IPS DF 6.9 (cell line): ENCODE measurements at places on chromosomes 6 and 20.

DNA sequence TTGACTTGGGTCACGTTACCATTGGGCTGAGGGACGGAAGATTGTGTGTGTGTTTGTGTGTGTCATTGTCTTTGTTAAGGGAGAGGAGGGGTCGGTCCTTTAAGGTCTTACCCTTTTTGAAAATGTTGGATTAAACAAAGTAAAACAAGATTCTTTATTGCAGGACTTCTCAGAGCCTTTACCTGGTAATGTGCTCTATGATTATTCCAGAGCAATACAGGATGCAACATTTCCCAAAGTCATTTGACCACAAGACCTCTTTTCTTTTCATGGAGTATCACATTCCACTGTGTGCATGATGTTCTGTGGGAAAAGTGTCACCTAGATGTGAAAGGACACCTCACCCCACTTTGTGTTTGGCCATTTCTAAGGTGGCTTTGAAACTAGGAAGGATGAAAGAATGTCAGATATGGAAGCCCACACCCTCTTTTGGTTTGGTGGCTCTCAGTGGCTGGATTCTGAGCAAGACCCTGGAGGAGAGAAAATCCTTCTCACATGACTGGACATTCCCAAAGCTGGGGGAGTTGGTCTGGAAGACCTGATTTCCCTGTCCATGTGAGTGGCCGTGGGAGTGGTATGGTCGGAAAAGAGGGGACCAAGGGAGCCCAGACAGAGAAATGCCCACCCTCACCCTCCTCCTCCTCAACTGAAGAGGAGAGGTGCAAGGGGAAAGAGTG lies 18.2 kb upstream of the ZNF831 start:
- no peaks in the 10 kb centered on the region for H3K27me3 ChIP-seq
- H3K4me1 ChIP-seq = no peaks in the 10 kb centered on the region
- no peak overlapping the region for H3K4me3 ChIP-seq
- H3K27ac ChIP-seq = no peak overlapping the region

GRCh38 chr6:99603421-99604165 lies 3.0 kb upstream of the PRDM13 start:
- peaks cover 4% of the 10 kb centered on the region; the same call in 1 of the 2 replicates for H3K4me1 ChIP-seq
- peak overlapping the region; percentile 14; the same call in 1 of the 2 replicates for H3K4me3 ChIP-seq
- H3K36me3 ChIP-seq = no peaks in the 10 kb centered on the region
- peaks cover 88% of the 10 kb centered on the region for H3K27me3 ChIP-seq
- no peak for DNase-seq

GRCh38 chr6:227812-228338 lies 64.4 kb upstream of the DUSP22 start:
- no peaks in the 10 kb centered on the region for H3K36me3 ChIP-seq
- H3K4me1 ChIP-seq = no peaks in the 10 kb centered on the region
- DNase-seq = no peak
- H3K27ac ChIP-seq = no peak overlapping the region
- no peak overlapping the region for H3K4me3 ChIP-seq

DNA sequence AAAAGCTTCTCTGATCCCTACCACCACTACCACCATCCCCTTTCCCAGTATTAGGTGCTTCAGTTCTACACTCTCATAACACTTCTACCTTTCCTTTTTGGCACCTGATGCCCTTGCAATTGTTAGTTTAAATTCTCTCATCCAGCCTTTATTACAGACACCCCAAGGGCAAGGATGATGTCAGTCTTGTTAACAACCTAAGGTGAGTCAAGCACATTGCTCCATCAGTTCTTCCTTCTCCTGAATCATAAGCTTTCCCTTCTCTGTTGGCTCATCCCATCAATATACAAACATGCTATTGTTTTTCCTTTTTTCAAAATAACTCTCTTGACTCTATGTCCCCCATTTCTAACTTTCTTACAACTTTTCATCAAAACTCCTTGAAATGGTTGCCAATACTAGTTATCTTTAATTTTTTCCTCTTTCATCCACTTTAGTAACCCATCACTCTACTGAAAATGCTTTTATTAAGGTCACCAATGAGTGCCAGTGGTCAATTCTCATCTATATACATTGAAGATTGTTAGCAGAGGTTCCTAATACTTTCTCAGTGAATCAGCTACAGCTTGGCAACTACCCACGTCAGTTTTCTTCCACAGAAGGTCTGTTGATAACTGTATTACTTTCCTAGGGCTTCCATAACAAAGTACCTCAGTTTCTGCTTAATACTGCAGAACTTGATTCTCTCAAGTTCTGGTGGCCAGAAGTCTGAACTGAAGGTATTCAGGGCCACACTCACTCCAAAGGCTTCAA lies 97.1 kb upstream of the FLRT3 start:
- DNase-seq = no peak
- H3K4me3 ChIP-seq = no peak overlapping the region
- no peaks in the 10 kb centered on the region; the same call in 1 of the 2 replicates for H3K4me1 ChIP-seq
- H3K36me3 ChIP-seq = no peaks in the 10 kb centered on the region
- no peaks in the 10 kb centered on the region for H3K27me3 ChIP-seq

GRCh38 chr6:3209114-3210023 lies 18.1 kb downstream of the TUBB2B start:
- no peaks in the 10 kb centered on the region for H3K27me3 ChIP-seq
- H3K4me1 ChIP-seq = peaks cover 3% of the 10 kb centered on the region; the same call in 1 of the 2 replicates
- no peak overlapping the region for H3K27ac ChIP-seq
- no peaks in the 10 kb centered on the region for H3K36me3 ChIP-seq
- no peak overlapping the region for H3K4me3 ChIP-seq

- no peak overlapping the region for H3K27ac ChIP-seq
- H3K27me3 ChIP-seq = no peaks in the 10 kb centered on the region
- DNase-seq = no peak
Observed at GRCh38 chr6:36596356-36596755, 2.2 kb downstream of the SRSF3 start.

- DNase-seq = no peak
- H3K4me3 ChIP-seq = no peak overlapping the region
- no peaks in the 10 kb centered on the region for H3K36me3 ChIP-seq
- no peaks in the 10 kb centered on the region for H3K27me3 ChIP-seq
Observed at GRCh38 chr20:38125157-38126056, 39.7 kb downstream of the TGM2 start.

- no peaks in the 10 kb centered on the region for H3K36me3 ChIP-seq
- no peak for DNase-seq
Observed at GRCh38 chr6:113457751-113458150, 399.4 kb upstream of the MARCKS start.

DNA sequence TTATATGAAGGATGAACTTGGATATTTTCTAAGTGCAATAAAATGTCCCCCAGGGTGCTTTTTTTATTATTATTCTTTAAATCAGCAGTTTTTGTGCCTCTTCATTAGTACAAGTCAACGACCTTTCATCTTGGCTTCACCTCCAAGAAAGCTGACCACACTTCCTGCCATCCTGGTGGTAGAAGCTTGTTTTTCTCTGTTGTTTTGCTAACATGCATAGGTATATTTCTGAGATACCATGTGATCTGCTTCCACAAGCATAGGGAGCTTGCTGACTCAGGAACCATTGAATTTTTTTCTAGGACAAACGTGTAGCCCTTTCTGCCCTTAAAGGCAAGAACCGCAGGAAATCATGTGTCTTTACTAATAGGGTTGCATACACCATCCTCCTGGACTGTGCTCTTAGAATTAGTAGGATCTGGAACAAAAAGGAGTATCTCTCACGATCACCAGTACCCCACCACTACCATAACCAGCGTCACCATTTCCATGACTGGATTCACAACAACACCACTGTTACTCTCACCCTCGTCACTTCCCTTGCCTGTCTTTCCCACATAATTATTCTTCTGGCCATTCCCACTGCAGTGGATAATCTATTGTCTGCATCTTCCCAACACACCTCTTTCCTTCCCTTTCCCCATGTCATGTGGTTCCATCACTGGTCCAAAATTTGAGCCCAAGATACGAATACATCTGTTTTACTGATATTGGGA lies 207.1 kb downstream of the MAFB start:
- H3K27ac ChIP-seq = no peak overlapping the region
- no peaks in the 10 kb centered on the region for H3K36me3 ChIP-seq
- H3K4me3 ChIP-seq = no peak overlapping the region
- no peaks in the 10 kb centered on the region for H3K4me1 ChIP-seq
- H3K27me3 ChIP-seq = no peaks in the 10 kb centered on the region
- no peak for DNase-seq

- no peak for DNase-seq
- no peak overlapping the region for H3K27ac ChIP-seq
- H3K36me3 ChIP-seq = no peaks in the 10 kb centered on the region
- H3K4me1 ChIP-seq = no peaks in the 10 kb centered on the region
Observed at GRCh38 chr6:52650941-52651340, 20.0 kb upstream of the TMEM14A start.

- no peaks in the 10 kb centered on the region for H3K4me1 ChIP-seq
- no peak for DNase-seq
- H3K27ac ChIP-seq = no peak overlapping the region
- H3K27me3 ChIP-seq = no peaks in the 10 kb centered on the region; the same call in 1 of the 2 replicates
- H3K4me3 ChIP-seq = no peak overlapping the region
- H3K36me3 ChIP-seq = no peaks in the 10 kb centered on the region
Observed at GRCh38 chr20:31617432-31618104, 12.5 kb downstream of the ID1 start.

DNA sequence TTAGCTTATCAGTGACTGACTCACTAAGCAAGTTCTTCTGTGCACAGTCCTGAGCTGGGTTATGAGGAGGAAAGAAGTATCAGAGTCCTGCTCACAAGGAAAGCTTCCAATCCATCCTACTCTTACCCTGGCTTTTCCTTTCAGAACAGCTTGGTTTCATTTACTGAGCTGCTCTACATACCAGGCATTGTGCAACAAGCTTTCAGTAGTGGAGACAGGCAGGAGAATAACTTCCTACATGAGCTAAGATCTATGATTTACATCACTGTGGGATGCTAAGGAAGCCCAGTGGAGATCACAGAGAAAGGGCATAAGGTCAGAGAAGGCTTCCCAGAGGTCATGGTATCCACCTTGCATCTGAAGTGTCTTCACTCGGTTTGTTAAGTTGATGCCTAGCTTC lies 144.5 kb downstream of the MAP3K7 start:
- H3K4me1 ChIP-seq = peaks cover 8% of the 10 kb centered on the region; the same call in 1 of the 2 replicates
- no peak overlapping the region for H3K4me3 ChIP-seq
- no peak for DNase-seq
- H3K27ac ChIP-seq = no peak overlapping the region

- H3K27me3 ChIP-seq = no peaks in the 10 kb centered on the region
- no peak overlapping the region for H3K27ac ChIP-seq
- DNase-seq = no peak
- H3K4me1 ChIP-seq = no peaks in the 10 kb centered on the region
- H3K36me3 ChIP-seq = no peaks in the 10 kb centered on the region
- no peak overlapping the region for H3K4me3 ChIP-seq
Observed at GRCh38 chr6:116556065-116556464, 2.5 kb downstream of the CALHM4 start.

DNA sequence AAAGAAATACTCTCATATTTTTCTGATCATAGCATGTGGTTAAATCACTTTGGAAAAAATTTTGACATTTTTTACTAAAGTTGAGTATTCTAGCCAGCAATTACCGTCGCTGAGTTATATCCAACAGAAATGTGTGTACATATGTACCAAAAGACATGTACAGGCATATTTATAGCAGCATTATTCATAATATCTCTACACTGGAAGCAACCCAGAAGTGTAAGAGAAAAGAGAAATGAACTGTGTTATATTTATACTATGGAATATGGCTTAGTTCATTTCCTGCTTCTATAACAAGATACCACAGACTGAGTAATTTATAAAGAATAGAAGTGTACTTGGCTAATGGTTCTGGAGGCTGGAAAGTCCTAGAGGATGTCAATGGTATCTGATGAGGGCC lies 474.0 kb upstream of the GJE1 start:
- no peaks in the 10 kb centered on the region for H3K27me3 ChIP-seq
- H3K36me3 ChIP-seq = no peaks in the 10 kb centered on the region
- H3K27ac ChIP-seq = no peak overlapping the region

DNA sequence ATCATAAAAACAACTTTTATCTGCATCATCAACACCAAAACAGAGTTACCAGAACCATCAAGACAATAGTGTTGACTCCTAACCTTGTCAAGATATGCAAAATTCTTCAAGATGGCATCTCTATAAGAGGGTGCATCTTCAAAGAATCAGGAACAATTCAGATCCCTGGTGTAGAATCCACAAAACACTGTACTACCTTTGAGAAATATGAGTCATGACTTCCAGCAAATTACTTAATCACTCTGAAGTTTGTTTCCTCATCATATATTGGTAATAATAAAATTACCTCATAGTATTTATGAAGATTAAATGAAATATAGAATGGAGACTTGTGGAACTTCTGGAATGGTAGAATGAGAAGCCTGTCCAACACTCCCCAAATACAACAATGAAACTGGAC lies 221.3 kb upstream of the SUPT3H start:
- H3K27me3 ChIP-seq = no peaks in the 10 kb centered on the region
- no peaks in the 10 kb centered on the region for H3K36me3 ChIP-seq
- DNase-seq = no peak
- no peak overlapping the region for H3K27ac ChIP-seq
- no peaks in the 10 kb centered on the region for H3K4me1 ChIP-seq
